ENCODE measurements at places on chromosomes 6 and 20.

GRCh38 chr6:131062241-131063027 is 611 bp downstream of the EPB41L2 start:
- H3K4me1 ChIP-seq, result peaks cover 2% of the 10 kb centered on the region
- peak; percentile 62 for DNase-seq

DNA sequence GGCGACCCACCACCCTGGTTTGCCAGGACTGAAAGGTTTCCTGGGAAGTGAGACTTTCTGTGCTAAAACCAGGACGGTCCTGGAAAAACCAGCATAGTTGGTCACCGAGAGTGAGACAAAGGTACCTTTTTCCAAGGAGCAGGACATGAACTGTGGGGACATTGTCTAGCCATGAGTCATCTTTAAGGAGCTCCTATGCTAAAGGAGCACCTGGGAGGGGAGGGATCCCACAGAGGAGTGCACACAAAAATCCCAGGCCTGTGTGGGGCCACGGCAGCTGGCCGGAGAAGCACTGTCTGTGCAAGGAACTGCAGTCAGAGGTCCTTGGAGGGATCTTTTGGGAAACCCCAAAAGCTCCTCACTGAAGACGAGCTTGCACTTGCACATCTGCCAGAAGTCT is 109.1 kb upstream of the PLEKHG1 start:
- no peaks in the 10 kb centered on the region for H3K27me3 ChIP-seq
- peak; percentile 44 for DNase-seq
- no peak overlapping the region for H3K27ac ChIP-seq
- no peaks in the 10 kb centered on the region for H3K36me3 ChIP-seq
- H3K4me1 ChIP-seq, result no peaks in the 10 kb centered on the region
- no peak overlapping the region for H3K4me3 ChIP-seq

DNA sequence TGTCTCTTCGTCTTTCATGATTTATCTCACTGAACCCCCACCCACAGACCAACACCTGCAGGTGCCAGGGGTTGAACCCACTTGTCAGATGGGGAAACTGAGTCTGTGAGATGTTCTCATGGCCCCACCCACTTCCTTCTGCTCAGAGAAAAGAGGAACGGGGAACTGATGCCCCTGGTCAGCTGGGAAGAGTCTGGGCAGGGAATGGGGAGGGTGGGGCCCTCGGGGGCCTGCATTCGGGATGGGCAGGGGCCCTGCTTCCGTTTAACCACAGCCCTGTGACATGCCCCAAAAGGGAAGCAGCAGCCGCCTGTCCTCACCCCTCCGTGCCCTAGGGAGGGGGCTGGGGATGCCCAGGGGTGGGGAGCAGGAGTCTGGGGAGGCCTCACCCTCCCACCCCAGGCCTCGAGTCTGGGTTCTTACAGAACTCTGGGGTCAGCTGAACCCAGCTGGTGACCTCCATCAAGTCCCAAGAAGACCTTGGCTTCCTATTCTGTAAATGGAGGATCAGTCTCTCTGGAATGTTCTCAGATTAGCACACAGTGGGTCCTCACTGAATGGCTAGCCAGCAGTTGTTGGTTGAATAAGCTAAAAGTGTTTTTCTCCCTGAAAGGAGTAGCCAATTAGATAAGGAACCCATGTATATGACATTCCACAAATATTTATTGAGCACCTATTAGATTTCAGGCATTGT is 81.5 kb downstream of the CEBPB start:
- no peaks in the 10 kb centered on the region for H3K36me3 ChIP-seq
- no peaks in the 10 kb centered on the region for H3K4me1 ChIP-seq
- no peaks in the 10 kb centered on the region for H3K27me3 ChIP-seq
- no peak overlapping the region for H3K27ac ChIP-seq
- no peak for DNase-seq
- no peak overlapping the region for H3K4me3 ChIP-seq

DNA sequence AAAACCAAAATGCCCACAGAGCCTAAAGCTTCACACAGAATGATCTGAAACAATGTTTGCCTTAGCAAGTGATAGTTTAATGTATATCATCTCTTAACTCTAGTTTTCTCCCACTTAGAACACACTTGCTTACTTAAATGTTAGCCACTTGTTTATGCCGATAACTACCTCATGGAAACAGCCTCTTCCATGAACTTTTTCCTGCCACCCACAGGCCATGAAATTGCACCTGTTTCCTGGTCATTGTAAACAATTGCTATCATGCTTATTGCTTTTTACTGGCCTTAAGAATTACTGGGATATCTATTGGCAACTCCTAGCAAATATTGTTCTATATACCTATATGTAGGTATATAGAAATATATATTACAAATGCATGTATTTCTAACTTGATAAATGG is 231.1 kb downstream of the HDGFL1 start:
- no peak for DNase-seq
- no peaks in the 10 kb centered on the region for H3K27me3 ChIP-seq
- no peaks in the 10 kb centered on the region for H3K4me1 ChIP-seq
- no peak overlapping the region for H3K4me3 ChIP-seq

GRCh38 chr6:112014483-112014882 is 39.4 kb upstream of the CCN6 start:
- no peaks in the 10 kb centered on the region for H3K36me3 ChIP-seq
- no peak overlapping the region for H3K27ac ChIP-seq
- H3K27me3 ChIP-seq, result no peaks in the 10 kb centered on the region

- peaks cover 12% of the 10 kb centered on the region for H3K4me1 ChIP-seq
- DNase-seq, result no peak
- H3K27me3 ChIP-seq, result no peaks in the 10 kb centered on the region
- H3K36me3 ChIP-seq, result no peaks in the 10 kb centered on the region
These were observed 140.6 kb upstream of the SLC22A16 start for GRCh38 chr6:110617057-110617456.

DNA sequence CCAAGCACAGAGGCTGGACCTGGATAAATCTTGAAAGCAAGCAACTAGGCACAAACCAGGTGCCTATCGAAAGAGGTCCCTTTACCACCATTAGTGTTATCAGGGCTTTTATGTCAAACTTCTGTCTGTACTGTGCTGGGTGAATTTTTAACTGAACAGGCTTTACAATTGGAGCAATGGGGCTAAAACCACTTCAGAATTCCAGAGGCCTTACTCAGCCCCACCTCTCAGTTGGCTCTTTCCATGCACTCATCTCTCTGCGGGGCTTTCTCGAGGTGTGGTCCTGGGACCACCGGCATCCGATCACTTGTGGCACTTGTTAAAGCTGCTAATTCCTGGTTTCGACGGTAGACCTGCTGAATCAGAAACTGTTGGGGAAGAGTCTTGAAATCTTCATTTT is 232.5 kb downstream of the SOX4 start:
- H3K27me3 ChIP-seq, result no peaks in the 10 kb centered on the region
- no peak overlapping the region for H3K27ac ChIP-seq
- no peak overlapping the region for H3K4me3 ChIP-seq

- no peak overlapping the region for H3K4me3 ChIP-seq
- peak; percentile 53 for DNase-seq
- H3K36me3 ChIP-seq, result no peaks in the 10 kb centered on the region
- H3K27me3 ChIP-seq, result no peaks in the 10 kb centered on the region
- no peak overlapping the region for H3K27ac ChIP-seq
These were observed 72.1 kb downstream of the AFDN start for GRCh38 chr6:167898673-167899311.

DNA sequence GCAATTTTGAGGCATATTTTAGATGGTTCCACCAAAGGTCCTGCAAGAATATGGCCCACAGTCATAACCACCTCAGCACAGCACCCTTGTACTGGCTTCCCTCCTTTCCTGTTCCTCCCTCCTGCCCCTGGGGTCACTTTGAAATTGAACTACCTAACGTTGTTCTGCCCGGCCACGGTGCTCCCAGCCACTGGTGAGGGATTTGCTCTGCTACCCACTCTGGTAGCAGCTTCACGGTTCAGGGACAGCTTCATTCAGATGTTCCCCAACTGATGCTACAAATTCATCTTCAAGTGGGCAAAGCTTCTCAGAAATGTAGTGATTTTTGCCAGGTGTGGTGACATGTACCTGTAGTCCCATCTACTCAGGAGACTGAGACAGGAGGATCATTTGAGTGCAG is 7.9 kb upstream of the NELFCD start:
- H3K4me3 ChIP-seq, result no peak overlapping the region
- no peaks in the 10 kb centered on the region for H3K27me3 ChIP-seq
- no peaks in the 10 kb centered on the region for H3K36me3 ChIP-seq
- H3K27ac ChIP-seq, result no peak overlapping the region
- H3K4me1 ChIP-seq, result no peaks in the 10 kb centered on the region

DNA sequence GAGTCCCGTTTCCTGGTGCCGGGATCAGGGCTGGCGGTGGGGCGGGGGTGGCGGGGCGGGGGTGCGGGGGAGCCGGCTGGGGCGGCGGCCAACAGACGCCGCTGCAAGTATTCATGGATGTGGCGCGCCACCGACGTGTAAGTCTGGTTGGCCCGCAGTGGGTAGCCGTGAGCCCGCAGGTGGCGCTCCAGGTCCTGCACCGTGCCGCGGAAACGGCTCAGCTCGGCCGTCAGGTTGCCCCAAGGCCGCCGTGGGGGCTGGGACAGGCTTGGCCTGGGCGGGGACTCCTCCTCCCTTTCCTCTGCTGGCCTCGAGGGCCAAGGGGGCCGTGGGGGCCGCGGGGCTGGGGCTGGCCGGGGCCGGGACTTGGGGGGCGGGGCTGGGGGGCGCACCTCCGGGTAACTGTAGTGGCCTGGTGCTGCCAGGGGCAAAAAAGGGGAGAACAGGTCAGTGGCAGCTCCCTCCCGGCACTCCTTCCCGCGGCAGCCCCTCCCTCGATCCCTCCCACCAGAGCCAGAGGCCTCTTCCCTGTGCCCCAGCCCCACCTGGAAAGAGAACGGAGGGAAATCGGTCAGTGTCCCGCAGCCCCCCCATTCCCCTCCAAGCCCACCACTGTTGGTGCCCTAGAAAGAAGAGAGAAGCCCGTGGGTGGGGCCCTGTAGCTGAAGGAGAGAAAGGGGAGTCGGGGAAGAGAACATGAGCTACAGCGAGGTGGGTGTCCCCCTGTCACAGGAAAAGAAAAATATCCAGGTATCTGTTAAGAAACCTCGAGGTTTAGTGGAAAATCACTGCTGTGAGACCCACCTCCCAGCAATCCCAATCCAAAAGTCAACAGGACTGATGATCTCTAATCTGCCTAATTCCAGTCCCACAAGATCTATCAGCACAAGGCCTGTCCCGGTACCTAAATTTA is 21.3 kb downstream of the TNXB start:
- peak; percentile 95 for DNase-seq
- H3K4me3 ChIP-seq, result no peak overlapping the region
- H3K4me1 ChIP-seq, result no peaks in the 10 kb centered on the region

GRCh38 chr20:39025883-39026282 is 63.7 kb downstream of the DHX35 start:
- H3K27ac ChIP-seq, result no peak overlapping the region
- H3K27me3 ChIP-seq, result no peaks in the 10 kb centered on the region
- H3K36me3 ChIP-seq, result peaks cover 2% of the 10 kb centered on the region
- no peaks in the 10 kb centered on the region for H3K4me1 ChIP-seq

All from mesendoderm (in vitro differentiated cells).